ENCODE measurements at places on chromosomes 1 and 21.

DNA sequence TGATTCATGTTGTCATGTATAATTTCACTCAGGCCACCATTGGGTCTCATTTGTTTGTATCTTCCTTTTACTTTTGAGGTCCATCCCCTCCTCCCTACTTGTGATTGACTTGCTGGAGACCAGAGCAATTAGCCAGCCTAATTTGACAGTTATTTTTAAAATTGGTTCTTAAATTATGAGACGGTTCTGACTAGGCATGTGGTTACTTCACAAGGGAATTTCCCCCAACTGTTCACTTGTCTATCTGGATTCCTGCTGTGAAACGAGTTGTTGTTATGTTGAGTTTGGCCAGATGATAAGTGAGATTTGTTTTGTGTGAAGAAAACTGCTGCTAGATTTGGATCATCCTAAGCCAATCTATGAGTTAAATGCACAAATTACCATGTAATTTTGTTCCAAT lies 359.1 kb downstream of the BARHL2 start:
- DNase-seq: no peak

- no peak for DNase-seq
Measured at GRCh38 chr21:35291973-35292627, 243.0 kb upstream of the RUNX1 start.

DNA sequence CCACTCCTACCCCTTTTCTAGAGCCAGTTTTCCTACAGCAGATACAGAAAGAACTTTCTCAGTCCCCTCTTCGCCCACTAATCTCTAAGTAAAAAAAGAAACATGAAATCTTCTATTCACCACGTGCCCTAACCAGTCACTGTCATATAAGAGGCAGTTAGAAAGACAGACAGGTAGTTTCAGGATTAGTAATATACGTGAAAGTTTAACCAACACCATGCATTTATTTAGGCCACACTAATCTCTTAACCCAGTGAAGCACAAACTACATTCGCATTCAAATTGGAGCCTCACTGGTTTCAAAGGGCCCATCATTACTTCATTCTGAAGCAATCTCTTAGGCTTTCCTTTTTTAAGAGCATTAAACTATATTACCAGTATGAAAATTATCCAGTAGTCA lies 10.1 kb downstream of the GPATCH2 start:
- DNase-seq: no peak

GRCh38 chr21:34073749-34074282 lies 438 bp downstream of the MRPS6 start:
- DNase-seq: peak; percentile 38

DNA sequence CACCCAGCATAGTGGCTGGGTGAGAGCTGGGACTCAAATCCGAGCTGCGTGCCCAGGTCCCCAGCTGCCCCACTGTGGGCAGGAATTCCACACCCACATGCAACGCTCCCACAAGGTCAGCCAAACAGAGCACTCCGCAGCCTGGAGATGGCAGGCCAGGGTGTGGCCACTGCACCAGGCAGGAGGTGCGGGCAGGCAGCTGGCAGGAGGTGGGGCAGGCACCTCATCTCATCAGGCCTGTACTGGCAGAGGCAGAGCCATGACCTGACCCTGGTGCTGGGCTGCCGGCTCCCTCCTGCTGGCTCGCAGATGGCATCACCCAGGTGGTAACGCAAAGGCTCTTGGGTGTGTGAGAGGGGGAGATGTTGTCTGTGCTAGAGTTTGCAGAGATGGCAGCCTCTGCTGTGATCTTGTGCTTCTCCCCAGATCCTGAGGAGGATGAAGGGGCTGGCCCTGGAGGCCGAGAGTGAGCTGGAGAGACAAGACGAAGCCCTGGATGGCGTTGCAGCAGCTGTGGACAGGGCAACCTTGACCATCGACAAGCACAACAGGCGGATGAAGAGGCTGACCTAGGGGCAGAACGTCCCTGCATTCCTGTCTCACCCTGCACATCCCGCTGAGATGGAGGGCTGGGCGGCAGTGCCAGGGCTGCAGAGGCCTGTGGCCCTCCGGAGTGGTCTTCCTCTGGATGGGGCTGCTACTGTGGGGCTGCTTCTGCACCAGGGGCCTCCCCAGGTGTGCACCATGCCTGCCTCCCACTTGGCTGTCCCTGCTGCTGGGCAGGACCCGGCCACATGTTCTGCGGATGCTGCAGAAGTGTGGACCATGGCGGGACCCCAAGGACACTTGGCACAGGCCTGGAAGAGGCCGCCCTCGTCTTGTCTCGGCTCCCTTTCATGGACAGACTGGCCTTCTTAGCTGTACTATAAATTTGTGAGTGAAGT lies 35.1 kb upstream of the PRSS38 start:
- no peak for DNase-seq

DNA sequence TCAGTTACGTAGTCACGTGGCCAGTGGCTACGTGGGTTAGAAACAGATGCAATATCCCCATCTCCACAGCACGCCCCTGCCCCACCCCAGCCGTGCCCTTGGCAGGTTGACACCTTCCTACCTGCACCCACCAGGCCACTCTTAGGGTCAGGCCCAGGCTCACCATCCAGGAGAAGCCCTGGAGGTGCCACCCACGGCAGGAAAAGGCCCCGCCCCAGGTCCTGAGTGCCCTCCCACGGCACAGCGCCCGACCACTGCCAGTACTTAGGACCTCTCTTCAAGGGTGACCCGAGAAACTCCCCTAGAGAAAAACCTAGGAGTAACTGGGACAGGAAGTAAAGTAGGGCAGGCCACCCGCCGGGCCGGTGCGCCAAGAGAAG lies 1.5 kb downstream of the C1orf35 start:
- no peak for DNase-seq

GRCh38 chr1:2583871-2584351 lies 2.7 kb upstream of the PRXL2B start:
- no peak for DNase-seq

GRCh38 chr1:190667914-190668313 lies 190.2 kb upstream of the BRINP3 start:
- DNase-seq: no peak

- DNase-seq: no peak
Measured at GRCh38 chr1:38261574-38261973, 215.0 kb upstream of the POU3F1 start.

DNA sequence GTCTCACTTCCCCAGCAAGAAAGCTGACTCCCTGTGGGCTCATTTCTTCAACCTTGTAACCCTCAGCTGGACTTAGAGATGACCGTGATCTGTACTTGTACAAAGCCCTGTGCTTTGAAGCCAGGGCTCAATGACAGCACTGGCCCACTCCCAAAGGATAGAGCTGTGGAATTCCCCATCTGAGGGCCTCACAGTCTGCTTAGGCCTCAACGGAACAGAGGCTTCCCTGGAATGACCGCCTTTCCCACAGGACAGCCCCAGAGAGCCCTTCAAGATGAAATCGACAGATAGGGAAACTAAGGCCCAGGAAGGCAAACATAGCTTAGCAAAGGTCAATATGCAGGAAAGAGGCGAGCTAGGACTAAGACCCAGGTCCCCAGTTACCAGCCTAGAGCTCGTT lies 11.5 kb downstream of the SLC9A1 start:
- DNase-seq: no peak

- DNase-seq: no peak
Measured at GRCh38 chr1:15760520-15761211, 2.1 kb downstream of the FBLIM1 start.

- DNase-seq: no peak
Measured at GRCh38 chr1:18921516-18922251, 19.3 kb upstream of the ALDH4A1 start.

DNA sequence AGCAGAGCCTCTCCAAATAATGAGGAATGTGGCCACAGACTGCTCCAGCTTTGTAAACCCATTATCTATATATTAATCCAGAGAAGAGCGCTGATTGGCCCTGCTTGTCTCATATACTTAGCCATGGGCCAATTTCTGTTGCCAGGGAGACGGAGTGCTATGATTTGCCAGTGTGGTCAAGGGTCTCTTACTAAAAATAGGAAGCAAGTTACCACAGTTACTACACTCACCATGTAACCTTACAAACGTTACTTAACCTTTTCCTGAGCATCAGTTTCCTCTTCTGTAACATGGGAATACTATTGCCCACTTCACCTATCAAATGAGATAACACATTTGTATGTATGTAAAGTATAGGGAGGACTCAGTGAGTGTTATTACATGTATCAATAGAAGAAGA lies 7.7 kb upstream of the S100A2 start:
- no peak for DNase-seq

- DNase-seq: peak; percentile 13
Measured at GRCh38 chr1:66996018-66996682, 57.8 kb downstream of the SLC35D1 start.

- no peak for DNase-seq
Measured at GRCh38 chr1:43499898-43500297, 30.8 kb upstream of the PTPRF start.

GRCh38 chr21:32611471-32611997 lies 643 bp downstream of the CFAP298 start:
- DNase-seq: no peak

DNA sequence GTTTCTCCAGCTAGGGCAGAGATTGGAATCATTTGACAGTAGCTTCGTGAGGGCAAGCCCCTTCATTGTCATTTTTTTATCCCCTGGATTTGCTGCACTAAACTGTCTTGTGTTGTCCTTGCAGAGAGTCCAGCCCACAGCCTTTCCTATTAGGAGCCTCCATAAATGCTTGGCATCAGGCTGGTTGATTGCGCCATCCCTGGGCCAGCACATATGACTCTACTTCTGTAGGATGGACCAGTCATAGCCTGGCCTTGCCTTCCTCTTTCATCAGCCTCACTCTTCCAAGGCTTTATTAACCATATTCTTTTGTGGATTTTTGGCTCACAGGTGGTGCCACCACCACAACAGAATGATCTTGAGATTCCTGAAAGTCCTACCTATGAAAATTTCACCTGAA lies 31.4 kb downstream of the LY9 start:
- DNase-seq: no peak

DNA sequence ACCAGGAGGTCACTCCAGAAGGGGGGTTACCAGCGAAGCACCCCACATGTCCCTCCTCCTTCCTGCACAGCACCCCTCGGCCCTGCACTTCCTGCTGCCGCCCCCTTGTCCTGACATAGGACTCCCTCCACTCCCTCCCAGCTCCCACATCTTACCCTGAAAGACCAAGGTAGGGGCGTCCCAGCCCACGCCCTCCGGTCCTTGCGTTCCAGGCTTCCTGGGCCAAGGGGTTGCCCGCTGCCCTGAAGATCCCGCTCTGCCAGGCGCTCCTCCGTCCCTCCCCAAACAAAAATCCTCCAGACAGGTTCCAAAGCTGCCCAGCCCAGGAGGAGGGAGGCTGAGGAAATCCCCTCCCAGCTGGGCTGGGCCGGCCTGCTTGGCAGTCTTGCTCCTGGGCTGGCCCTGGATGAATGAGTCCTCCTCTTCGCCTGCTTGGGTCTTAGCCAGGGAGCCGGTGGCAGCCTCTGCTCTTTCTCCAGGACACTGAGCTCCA lies at the start of gene RHBDL2:
TSS of gene RHBDL2 (minus strand) at position 304 of the 493 bp plus-strand sequence. CDS start 22,618 bp downstream, outside the sequence.
- DNase-seq: no peak

GRCh38 chr1:20485527-20486456 lies at the start of gene CAMK2N1:
TSS of gene CAMK2N1 (minus strand) at chr1:20486210. CDS start at chr1:20485379, 831 bp downstream.
- DNase-seq: no peak

DNA sequence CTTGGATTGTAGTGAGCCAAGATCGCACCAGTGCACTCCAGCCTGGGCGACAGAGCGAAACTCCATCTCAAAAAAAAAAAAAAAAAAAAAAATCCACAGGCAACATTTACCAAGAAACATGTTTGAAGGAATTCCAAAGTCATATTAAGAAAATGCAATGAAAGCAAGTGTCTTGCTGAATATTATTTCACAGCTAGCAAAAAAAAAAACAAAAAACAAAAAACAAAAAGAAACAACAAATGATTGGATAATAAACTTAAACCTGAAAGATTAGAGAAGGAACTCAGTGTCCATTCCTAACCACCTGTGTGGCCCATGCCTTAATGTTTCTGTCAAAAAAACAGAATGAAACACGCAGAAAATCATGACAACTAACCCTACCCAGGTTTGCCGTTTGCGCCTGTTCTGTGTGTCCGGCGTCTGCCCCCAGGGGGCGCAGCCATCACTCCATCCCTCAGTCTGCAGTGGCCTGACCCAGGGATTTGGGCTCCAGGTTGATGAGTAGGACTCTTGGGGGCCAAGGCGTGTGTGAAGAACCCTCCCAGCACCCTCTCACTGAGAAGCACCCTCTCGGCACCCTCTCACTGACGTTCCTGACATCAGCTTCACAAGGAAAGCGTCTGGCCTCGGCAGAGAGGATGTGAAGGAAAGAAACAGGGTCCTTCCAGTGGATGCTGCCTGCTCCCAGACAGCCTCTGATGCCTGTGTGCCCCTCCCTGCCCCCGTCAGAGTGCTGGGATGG lies 19.2 kb upstream of the PTTG1IP start:
- DNase-seq: peak; percentile 70

DNA sequence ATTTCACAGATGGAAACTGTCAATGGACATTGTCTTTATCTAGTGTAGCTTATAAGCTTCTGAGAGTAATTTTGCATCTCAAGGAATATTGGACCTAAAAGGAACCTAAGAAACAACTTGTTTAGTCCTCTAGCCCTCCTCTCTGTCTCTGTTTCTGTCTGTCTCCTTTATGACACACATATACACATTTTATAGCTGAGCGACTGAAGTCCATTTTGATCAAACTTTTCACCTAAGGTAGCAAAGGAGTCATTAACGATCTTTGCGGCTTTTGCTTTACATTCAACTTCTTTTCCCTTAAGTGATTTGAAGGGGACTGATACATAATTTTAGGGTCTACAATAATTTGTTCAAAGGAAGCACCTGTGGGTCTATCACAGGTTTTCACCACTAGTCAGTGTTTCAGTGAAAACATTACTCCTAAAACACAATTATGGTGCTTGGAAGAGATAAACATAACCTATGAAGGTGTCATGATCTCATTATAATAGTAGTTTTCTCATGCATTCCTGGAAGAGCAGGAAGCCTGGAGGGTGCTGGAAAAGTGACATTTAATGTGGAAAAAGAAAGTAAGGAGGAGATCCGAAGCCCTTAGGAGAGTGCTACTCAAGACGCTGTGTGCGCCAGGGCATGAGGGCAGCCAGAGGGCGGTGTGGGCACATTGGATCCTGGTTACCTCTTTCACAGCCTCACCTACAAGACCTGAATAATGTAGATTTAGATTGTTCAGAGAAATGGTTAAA lies 248.6 kb downstream of the DNM3 start:
- peak; percentile 3 for DNase-seq

GRCh38 chr1:44260792-44261170 lies 47.5 kb downstream of the DMAP1 start:
- no peak for DNase-seq

- no peak for DNase-seq
Measured at GRCh38 chr1:212460376-212460775, 27.7 kb downstream of the NENF start.
